ENCODE measurements at places on chromosomes 3 and 15.

DNA sequence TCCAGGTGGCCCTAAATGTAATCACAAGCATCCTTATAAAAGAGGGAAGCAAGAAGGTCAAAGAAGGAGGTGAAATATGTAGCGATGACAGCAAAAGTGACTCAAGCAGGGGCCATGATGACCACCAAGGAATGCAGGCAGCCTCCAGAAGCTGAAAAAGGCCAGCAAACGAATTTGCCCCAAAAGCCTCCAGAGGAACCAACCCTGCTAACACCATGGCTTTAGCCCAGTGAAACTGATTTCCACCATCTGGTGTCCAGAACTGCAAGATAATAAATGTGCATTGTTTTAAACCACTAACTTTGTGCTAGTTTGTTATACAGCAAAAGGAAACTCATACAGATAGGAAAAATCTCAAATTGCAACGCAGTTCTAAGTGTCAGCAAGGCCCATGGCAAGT is 23.0 kb upstream of the RBSN start:
- no peak for DNase-seq

DNA sequence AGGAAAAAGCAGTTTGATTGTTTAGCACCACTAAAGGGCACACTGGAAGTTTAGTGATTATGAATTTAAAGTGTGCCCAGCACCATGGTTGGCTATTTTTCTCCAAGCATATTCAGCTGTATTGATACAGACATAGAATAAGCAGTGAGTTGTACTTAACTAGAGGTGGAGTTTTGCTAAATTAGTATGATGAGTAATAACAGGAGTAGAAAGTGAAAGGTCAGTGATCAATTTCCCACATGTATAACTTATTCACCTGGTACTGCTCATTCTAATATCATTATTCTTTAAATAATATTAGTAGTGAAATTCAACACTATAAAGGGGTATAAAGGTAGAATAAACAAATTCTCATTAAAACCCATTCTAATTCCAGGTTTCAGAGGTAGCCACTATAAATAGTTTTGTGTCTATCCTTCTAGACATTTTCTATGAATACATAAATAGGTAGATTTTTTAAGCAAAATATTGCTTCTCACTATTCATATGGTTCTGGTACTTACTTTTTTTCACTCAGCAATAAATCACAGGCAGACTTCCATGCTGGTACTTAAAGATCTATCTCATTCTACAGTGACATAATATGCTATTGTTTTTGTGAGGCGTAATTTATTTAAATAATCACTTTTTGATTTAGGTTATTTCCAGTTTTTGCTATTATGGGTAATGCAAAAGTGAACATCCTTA is 732.9 kb downstream of the VGLL3 start:
- no peak for DNase-seq

GRCh38 chr3:21273259-21274025 is 477.6 kb downstream of the ZNF385D start:
- no peak for DNase-seq

GRCh38 chr3:144457758-144458157 is 486.1 kb downstream of the DIPK2A start:
- DNase-seq = no peak

- no peak for DNase-seq
Observed at GRCh38 chr3:176581589-176581988, 615.7 kb downstream of the TBL1XR1 start.

DNA sequence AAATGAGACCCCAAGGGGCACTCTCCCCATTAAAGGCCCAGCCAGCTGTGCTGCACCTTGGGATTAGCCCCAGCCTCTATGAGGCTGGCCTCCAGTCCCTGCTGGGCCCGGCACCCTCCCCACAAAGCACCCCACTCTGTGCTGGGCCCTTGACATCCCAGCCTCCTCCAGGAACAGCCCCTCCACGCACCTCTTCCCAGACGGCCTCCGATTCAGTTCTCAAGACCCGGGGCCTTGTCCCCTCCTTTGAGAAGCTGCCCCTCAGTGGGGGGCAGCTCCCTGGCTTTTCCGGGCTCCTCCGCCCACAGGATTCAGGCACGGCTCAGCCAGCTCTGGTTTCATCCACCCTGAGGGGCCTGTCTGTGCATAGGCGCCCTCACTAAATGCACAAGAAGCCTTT is 144.1 kb downstream of the LRRK1 start:
- no peak for DNase-seq
